ENCODE measurements at places on chromosomes 11 and 22.

DNA sequence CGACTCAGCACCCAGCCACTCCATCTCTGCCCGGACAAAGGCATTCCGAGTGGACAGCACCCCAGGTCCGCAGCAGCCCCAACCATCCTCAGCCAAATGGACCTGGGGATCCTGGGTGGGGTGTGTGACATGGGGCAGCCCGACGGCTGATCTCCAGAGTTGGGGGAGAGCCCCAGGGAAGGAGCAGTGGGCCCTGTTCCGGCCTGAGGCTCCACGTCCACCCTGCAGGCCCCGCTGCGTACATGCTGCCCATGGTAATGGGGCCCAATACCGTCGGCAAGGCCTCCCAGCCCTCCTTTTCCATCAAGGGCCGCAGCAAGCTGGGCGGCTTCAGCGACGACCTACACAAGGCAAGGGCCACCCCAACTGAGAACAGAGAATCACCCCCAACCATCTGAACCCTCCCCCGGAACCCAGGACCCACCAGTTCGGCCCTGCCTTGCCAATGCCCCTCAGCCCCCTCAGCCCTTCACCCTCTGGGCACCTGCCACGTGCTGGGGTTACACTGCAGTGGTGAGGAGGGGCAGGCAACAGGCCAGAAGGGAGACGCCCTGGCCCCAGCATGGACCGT, 5.4 kb downstream of the SCGB1C1 start:
- DNase-seq, result no peak

- DNase-seq, result no peak
Measured at GRCh38 chr22:45579306-45579705, 76.6 kb downstream of the FBLN1 start.

DNA sequence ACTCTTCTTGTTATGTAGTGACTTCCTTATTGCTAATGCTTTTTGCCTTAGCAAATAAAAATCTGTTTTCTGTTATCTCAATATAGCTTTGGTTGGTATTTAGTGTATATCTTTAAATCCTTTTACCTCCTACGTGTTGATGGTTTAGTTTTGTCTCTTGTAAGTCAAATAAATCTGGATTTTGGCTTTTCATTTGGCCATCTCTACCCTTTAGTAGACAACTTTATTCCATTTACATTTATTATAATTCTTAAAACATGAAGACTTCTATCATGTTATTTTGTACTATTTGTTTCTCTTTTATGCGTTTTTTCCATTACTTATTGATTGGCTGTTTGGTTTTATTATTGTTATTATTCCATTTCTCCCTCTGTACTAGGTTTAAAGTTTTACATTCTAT, 19.5 kb upstream of the ALKBH3 start:
- no peak for DNase-seq

DNA sequence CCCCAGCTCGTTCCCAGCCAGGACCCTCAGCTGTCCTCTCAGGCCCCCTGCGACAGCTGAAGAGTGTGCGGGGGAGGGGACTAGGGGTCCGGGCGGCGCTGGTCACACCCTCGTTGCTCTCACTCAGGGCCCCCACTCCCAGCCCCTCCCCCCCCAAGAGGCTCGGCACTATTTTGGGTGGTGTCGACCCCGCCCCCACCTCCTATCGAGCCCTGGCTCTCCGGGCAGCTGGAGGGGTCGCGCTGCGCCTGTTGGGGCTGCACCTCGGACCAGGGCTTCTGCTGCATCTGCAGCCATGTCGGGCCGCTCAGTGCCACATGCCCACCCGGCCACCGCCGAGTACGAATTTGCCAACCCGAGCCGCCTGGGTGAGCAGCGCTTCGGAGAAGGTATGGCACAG, at the start of gene HSPB2:
HSPB2 (plus strand) TSS at position 200 of the 400 bp plus-strand sequence; CDS start at position 296, 96 bp downstream.
- no peak for DNase-seq

- DNase-seq, result no peak
Measured at GRCh38 chr11:106917973-106918372, 100.3 kb downstream of the GUCY1A2 start.

DNA sequence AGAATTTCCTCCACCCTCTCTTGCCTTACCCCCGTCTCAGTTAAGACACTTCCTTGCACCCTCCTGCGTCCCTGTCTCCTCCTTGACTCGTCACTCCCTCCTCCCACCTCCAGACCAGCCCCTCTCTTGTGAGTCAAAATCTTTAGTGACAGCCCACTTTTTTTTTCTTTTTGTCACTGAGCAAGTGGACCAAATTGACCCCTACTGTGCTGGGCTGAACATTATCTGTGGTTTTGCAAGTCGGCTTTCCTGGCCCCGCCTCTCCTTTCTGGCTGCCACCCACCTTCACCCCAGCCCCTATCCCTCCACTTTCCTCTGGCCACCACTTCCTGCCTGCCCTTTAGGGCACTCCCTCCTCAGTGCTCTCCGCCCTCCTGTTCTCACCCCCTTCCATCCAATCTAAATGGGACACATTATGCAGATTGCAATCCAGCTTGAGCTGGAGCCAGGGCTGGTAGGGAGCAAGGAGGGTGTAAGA, at the start of gene APLNR:
APLNR (minus strand) TSS at position 47 of the 478 bp plus-strand sequence. CDS start 246 bp downstream, outside the sequence.
- DNase-seq, result no peak

Data from NCI-H146 (cell line).